Tibial nerve (tissue), 4 donors: ENCODE measurements at places on chromosomes 6 and 20.

DNA sequence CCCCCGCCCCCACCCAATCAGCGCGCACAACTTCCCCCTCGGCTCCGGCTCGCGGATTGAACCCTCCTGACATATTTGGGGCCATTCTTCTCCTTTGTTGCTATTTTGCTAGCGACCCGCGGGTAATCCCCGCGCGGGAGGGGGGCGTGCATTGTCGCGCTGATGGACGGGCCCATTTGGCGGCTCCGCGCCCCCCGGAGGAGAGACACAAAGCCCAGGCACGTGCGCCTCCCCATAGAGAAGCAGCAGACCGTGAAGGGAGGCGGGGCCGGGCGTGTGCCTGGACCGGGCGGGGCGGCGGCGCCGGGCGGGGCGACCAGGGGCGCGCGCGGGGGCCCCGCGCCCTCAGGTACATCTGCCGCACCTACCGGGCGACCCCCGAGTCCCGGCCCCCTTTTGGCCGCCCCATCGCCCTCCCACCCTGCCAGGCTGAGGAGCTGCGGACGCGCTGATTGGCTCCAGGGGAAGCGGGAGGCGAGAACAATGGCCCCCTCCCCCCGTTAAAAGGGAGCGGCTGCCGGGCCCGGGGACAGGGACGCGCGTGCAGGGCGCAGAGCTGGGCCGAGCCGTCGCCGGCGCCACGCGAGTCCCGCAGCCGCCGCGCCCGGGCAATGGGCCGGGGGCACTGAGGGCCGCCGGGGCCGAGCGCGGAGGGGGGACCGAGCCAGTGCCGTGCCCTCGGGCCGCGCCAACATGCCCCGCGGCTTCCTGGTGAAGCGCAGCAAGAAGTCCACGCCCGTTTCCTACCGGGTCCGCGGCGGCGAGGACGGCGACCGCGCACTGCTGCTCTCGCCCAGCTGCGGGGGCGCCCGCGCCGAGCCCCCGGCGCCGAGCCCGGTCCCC lies at the start of gene INSM1:
TSS of gene INSM1 (plus strand) at position 530 of the 843 bp plus-strand sequence. CDS start at position 694, 164 bp downstream.
- no peak for DNase-seq

GRCh38 chr6:40455686-40456389 lies 131.3 kb downstream of the LRFN2 start:
- no peak for DNase-seq

DNA sequence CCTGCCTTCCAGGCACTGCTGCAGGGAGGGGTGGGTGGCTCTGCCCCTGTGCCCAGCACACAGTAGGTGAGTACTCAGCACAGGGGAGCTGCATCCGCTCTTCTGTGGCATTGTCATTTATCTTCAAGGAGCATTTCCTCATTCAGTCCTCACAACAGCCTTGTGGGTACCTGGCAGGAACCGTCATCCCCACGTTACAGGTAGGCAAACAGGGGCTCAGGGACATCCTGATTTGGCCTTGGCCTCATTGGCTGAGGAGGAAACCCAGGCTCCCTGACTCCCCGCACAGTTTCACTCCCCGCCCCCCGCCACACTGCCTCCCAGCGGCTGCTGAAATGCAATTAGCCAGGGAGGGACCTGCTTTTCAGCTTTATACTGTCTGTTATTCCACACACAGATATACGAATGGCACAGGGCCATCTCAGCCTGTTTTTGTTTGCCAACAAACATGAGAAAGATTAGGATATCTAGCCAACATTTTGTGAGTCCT lies 24.2 kb upstream of the PNPLA1 start:
- DNase-seq, result no peak

DNA sequence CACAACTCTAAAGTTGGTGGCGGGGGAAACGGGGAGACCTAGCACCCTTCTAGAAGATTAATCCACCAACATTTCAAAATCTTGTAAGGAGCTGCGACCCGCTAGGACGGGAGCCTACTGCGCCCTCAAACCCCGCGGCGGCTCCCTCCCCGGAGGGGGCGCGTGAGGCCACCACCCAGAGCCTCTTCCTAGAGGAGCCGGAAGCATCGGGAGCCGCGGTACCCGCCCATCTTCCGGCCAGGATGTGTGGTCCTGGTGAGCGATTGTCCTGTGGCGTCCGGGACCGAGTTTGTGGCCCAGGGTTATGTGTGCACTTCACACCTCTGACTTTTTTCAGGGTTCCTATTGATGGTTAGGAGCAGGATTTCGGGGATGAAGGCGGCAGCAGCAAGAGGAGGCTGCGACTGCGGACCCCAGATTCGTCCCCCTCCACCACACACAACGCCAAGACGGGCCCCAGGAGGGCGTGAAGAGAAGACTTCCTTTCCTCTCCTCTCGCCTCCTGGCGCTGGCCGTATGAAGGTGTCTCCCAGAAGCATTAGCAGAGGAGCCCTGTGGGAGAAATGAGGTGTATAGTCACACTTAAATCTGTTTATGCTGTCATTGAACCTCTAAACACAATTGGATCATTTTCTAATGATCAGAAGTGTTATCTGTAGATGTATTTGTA lies 10.7 kb downstream of the ZNF165 start:
- no peak for DNase-seq

GRCh38 chr20:57595041-57596030 lies 24.9 kb downstream of the ZBP1 start:
- no peak for DNase-seq

DNA sequence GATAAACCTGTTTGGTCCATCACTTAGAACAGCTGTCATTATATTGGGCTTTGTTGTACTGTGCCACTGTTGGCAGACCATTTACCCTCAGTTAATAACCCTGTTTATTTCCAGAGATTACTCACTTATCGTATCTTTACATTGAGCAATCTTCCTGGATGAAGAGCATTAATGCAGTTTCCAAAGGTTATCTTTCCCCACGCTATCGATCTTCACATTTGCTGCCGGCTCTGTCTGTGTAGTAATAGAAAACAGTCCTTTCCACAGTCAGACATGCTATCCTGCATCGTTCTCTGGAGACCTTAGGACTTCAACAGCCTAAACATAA lies 27.4 kb downstream of the GHRH start:
- DNase-seq, result no peak

GRCh38 chr6:35967076-35967774 lies 46.3 kb upstream of the SRPK1 start:
- no peak for DNase-seq

GRCh38 chr6:133701633-133702331 lies 187.1 kb upstream of the TCF21 start:
- no peak for DNase-seq

DNA sequence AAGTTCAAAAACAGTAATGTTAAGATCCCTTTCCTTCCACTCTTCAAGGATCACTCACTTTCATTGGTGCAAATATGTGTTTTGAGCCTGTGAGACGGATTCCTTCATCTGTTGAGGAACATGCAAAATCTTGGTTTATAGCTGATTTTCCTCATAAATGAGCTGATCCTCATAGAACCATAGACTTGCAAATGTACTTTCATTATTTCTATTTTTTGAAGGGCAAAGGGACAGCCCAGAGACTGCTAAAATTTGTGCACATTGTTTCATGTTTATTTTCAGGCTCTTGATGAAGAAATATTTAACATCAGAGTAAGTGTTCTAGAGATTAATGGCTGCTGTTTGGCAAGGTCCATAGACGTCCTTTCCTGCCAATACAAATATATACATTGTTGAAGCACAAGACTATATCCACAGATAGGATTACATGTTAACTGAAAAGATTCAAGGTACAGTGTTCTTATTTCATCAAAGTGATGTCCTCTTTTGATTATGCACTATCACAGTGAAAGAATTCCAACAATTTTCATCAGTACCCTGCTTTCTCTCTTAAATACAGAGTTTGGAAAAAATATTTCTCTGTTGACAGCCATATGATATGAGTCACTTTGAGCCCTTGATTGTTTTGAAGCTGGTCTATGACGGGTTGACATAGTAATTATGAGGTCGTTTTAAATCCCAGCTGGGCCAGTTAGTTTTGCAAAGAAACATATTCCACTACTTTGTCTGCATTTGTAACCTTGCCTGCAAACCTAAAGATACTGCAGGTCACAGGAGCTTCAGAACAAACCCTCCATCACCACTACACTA lies 95.7 kb downstream of the FILIP1 start:
- no peak for DNase-seq

GRCh38 chr6:159404296-159404695 lies 235.1 kb downstream of the FNDC1 start:
- DNase-seq, result no peak

DNA sequence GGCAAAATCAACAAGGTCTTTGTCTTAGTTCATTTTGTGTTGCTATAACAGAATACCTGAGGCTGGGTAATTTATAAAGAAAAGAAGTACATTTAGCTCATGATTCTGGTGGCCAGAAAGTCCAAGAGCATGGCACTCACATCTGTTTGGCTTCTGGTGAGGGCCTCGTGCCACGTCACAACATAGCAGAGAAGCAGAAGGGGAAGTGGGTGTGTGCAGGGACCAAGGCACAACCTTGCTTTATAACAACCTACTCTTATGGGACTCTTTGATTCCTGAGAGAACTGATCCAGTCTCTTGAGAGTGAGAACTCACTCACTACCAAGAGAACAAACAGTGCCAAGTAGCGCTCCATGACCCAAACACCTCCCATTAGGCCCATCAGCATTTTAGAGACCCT lies 25.4 kb downstream of the GABRR2 start:
- DNase-seq, result no peak

- no peak for DNase-seq
Measured at GRCh38 chr6:28977341-28978132, 27.6 kb downstream of the ZNF311 start.

DNA sequence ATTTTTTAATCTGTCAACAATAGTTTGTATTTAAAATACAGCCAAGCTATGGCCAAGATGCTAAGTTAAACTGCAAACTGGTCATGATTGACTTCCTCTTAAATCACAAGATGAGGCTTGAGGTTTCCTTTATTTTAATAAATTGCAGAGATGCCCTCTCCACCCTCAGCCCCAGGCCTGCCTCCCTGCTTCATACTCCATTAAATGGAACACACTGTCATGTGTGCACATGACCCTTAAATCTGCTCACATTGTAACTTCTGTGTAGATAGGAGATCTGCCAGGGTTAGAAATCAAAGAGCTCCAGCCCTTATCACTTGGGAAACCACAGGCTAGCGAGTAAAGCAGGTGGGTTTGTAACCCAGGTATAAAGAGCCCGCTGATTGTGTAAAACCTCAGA lies 20.8 kb downstream of the DUSP22 start:
- DNase-seq, result no peak

DNA sequence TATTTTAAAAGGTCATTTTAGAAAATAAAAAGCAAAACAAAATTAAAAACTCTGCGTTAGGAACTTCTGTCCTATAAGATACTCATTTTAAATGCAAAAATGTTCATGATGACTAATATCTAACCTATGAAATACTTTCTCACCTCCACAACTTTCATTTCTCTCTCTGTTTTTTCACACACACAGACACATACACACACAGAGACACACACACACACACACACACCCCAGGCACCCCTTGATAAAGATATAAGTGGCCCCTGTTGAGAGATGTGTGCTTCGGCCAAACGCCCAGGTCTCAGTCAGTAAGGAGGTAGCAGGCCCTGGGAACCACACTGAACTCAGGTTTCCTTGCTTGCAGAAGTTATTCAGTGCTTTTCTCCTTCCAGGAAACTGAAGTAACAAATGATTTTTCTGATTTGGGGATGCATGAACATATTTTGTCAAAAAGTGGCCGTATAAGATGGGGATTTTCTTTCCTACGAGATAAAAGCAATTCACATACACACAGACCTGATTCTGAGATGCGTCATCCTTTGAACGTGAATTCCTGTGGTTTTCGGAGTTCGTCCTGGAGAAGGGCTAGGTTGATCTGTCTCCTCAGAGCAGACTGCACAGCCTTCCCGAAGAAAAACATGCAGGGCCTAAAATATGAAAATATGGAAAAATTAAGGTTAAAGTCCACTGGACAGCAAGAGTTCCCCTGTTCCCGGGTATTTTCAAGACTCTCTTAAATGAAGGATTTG lies 306.8 kb upstream of the FOXQ1 start:
- DNase-seq, result no peak

- DNase-seq, result no peak
Measured at GRCh38 chr6:106051226-106051625, 34.9 kb upstream of the PRDM1 start.

- no peak for DNase-seq
Measured at GRCh38 chr6:99032396-99032795, 84.7 kb upstream of the FBXL4 start.

DNA sequence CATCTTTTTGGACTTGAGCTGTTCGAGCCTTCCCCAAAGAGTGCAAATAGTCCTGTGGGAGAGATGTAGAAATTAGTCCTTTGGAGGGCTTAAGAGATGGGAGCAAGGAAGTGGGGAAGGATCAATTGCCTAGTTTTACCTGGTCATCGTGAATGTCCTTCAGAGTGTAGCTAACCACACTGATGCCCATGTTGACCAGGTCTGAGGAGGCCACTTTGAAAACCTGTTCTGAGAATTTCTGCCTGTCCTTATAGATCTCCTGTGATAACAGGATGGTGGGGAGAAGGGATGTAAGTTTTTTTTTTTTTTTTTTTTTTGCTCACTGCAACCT lies 2.0 kb downstream of the FLOT1 start:
- DNase-seq, result no peak

- no peak for DNase-seq
Measured at GRCh38 chr6:89630488-89630887, 8.1 kb downstream of the LYRM2 start.

DNA sequence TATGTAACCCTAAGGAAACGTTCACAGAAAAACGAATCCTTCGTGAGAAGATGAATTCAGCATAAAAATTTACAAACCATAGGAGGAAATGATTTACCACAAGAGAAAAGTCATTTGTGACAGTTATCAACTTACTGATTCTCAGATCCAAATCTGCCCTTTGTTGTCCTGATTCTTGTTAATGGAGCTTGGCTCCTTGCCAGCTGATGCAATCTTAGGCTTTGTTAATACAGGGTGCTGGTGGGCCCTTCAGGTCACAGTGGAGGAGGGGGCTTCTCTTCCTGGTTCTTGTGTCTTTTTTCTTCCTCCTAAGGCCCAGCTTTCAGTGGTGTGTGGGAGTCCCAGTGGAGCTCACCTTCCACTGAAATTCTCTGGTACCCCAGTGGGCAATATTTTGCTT lies 108.4 kb upstream of the MAP3K7 start:
- DNase-seq, result no peak

GRCh38 chr20:63307538-63308217 lies 14.7 kb downstream of the COL20A1 start:
- no peak for DNase-seq

GRCh38 chr20:20869161-20869775 lies 156.8 kb upstream of the RALGAPA2 start:
- DNase-seq, result no peak

DNA sequence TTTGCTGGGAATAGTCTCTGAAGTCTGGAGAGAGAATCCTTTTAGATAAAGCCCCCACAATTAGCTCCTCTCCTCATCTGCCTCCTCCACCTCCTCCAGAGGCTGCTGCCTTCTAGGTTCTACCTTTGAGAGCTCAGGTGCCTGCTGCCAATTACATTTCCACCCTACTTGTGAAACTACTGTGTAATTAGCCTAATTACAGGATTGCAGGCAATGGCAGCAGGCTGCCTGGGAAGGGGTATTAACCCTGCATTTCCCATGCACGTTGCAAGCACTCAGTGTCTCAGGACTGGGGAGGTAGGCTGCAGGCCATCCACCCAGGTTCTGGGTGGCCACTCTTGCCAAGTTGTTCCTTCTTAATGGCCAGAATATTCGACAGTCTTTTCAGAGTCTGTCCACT lies 215.6 kb upstream of the ZNF217 start:
- no peak for DNase-seq

- no peak for DNase-seq
Measured at GRCh38 chr6:55892749-55893357, 17.5 kb upstream of the BMP5 start.
